ENCODE measurements at places on chromosomes 11 and 22.

- no peak for DNase-seq
These were observed 138.2 kb upstream of the TENM4 start for GRCh38 chr11:79579063-79579462.

DNA sequence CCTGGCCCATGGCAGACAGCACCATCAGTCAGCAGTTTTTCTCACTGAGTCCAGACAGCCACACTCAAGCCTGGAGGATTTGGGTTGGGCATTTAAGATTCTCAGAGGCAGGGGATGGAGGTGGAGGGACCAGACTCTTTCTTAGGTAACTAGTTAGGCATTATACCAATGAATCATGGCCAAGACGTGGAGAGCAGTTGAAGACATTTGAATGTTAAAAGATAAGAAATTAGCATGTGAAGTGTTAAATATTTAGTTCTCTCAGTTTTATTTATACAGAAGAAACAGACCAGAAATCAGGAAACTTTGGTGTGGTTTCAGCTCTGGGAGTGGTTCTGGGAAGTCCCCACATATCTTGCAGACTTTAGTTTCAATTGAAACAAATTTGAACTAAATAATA is 9.9 kb downstream of the GTF2H1 start:
- no peak for DNase-seq

DNA sequence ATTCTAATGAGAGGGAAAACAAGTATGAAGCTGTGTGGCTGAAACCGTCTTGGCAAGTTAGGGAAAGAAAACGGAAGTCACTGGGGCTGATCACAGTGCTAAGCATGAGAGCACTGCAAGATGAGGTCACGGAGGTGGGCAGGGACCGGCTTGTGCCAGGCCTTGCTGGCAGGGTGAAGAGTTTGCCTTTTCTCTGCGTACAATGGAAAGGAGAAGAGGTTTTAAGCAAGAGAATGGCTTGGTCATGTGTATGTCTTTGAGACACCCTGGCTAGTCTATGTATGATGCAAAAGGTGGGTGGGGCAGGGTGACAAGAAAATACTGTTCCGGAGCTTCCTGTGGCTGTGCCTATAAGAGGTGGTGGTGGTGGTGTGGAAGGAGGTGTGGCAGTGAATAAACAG is 567.9 kb downstream of the NTM start:
- no peak for DNase-seq

DNA sequence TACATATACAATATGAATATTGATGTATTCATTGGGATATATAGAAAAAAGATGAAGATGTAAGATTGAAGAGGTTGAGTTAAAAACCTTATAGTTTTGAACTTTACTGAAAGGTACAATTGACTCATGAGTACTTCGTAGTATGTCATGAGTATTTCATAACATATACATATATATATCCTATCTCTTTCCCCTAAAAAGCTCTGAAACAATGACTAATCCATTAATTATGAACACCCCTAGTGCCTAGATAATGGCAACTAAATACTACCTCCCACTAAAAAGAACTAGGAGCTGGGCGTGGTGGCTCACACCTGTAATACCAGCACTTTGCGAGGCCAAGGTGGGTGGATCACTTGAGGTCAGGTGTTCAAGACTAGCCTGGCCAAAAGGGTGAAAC is 31.5 kb downstream of the SLC35F2 start:
- DNase-seq = no peak

DNA sequence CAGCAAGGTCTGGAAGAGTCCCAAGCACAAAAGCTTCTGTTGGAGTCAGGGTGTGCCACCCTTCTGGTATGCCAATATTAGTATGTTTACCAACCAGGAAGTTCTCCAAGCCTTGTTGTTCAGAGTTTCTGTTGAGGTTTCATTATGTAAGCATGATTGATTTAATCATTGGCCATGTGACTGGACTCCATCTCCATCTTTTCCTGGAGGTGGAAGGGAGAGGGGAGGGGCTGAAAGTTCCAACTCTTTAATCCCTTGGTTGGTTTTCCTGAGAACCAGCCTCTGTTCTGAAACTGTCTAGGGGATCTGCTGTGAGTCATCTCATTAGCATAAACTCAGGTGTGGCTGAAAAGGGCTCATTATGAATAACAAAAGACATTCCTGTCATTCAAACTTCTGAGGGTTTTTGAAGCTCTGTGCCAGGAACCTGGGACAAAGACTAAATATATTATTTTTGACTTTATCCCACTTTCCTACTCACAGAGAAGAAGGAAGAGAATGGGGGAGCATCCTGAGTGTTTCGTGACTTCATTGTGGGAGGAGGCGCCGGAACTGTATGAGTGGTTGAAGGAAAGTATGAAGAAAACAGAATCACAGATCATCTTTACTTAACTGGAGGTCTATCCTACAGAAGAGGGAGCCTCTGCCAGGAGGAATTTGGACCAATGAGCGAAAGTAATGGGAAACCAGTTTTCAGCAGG is 138.2 kb downstream of the NECTIN1 start:
- DNase-seq = no peak

DNA sequence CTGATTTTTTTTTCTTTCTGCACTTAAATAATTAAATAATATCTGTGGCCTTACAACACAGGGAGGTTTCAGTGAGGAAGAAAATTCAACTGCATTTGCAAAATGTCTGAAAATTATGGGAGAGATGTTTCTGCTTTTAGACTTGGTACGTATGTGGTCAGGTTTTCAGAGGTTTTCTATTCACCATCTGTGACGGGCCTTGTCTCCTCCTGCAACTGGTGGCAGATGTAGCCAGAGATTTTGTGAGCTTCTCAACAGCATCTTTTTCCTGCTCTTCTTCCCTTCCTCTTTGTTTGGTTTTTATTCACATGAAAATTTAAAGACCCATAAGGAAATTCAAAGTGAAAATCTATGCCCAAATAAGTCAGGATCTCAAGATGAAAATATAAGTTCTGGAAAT is 38.3 kb downstream of the ZBTB16 start:
- DNase-seq = no peak

DNA sequence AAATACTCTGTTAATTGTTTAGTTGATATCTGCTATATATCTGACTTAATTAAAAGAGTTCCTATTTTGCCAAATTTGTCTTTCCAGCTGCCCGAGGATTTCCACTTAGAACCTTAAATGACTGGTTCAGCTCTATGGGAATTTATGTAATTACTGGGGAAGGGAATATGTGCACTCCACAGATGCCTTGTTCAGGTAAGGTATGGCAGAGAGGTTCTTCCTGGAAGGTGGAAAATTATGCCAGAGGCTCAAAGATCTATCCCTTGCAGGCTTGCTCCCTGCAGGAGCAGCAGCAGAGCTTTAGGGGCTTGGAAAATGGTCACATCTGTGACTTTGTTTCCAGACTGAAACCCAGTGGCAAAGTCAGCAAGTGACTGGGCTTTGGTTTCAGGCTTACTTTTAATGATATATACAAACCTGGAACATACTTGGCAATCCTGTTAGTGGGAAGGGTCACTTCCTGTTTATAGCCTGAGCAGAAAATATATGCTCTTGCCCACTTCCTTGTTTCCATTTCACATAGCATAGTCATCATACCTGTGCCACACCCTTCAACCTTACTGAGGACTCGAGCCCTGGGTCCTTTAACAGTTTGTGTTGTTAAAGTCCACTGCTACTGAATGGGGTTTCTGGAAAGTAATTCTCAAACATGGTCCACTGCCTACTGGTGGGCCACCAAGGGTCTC is 23.7 kb downstream of the WBP2NL start:
- no peak for DNase-seq

- DNase-seq = no peak
These were observed 976.1 kb downstream of the TBC1D22A start for GRCh38 chr22:47738472-47739013.

DNA sequence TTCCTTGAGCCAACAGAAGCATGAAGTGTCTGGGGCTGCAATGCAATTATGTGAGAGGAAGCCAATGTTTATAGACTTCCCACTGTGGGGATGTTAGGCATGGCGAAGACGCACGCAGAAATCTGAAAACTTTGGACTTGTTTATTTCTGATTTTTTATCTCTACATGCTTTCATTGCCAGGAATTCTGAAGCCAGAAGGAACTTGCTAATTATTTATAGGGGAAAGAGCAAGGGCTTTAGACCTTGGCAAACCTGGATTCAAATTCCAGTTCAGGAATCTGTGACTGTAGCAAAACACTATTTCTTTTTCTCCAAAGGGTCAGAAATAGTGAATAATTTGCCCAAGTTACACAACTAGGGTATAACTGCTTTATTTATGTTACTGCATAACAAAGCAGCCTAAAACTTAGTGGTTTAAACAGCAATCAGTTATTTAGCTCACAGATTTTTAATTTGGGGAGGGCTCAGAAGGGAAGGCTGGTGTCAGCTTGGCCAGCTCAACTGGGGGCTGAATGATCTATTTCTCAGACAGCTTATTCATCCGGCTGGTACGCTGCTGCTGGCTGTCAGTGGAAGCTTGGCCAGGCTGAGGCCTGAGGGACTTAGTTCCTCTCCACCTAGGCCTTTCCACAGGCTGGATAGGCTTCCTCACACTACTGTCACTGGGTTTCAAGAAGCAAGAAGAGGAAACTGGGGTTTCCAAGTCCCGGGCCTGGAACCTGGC is 1.9 kb upstream of the OR6Q1 start:
- DNase-seq = no peak

DNA sequence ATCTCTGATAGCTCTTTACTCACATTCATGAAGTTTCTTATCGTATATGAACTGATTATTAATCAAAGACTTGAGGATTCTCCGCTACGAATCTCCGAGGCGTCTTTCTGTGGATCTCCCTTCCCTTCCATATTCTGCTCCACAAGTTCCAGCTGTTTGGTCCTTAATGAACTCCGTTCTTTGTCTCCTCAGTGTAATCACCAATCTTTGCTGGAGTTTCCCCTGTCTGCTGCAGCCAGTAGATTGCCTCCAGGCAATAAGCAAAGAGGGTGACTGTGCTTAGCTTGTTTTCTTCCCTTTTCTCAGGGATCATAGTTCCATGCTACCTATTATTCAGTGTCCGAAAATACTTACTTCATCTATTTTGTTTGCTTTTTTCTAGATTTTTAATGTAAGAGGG is 169.6 kb upstream of the FOLH1 start:
- no peak for DNase-seq

All from ureter (tissue), 1 donor.